Hepatocyte (in vitro differentiated cells): ENCODE measurements at places on chromosomes 11 and 22.

GRCh38 chr11:33923626-33924025 lies 31.8 kb upstream of the LMO2 start:
- no peak for DNase-seq

DNA sequence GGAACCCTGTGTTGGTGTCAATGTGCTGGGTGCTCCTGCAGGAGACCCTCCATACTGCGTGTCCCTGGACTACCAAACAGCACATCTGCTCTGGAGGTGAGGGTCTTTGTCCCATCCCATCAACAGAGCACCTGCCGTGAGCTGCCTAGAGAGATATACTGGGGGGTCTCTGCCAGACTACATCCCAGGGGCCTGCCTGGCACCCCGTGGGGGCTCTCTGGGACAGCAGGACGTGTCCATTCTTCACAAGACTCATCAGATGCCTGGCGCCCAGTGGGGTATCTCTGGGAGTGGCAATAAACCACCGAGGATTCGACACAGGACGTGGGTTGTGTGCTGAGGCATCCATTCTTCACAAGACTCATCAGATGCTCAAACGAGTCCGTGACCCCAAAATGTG lies 42.7 kb downstream of the SHANK2 start:
- DNase-seq = no peak

GRCh38 chr11:66882561-66883015 lies 25.7 kb downstream of the LRFN4 start:
- no peak for DNase-seq

DNA sequence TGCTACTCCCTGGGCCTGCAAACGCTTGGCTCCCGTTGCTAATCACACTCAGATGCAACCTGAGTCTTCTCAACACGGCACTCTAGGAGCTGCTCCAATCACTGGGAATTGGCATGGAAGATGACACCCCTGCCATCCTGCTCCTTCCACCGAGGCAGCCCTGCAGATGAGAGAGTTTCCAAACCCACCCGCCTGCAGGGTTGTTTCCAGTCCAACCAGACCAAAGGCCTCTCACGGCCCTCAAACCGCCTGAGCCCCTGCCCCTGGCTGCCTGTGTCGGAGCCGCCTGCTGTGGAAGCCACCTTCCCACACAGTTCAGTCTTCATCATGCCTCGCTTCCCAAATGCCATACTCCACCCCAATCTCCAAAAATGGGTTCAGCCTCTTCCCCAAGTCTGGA lies 36.8 kb upstream of the TP53I11 start:
- DNase-seq = no peak

- peak; percentile 10 for DNase-seq
Measured at GRCh38 chr22:30078320-30079311, 1.6 kb upstream of the HORMAD2 start.

- no peak for DNase-seq
Measured at GRCh38 chr11:17401316-17401715, 12.9 kb upstream of the KCNJ11 start.

DNA sequence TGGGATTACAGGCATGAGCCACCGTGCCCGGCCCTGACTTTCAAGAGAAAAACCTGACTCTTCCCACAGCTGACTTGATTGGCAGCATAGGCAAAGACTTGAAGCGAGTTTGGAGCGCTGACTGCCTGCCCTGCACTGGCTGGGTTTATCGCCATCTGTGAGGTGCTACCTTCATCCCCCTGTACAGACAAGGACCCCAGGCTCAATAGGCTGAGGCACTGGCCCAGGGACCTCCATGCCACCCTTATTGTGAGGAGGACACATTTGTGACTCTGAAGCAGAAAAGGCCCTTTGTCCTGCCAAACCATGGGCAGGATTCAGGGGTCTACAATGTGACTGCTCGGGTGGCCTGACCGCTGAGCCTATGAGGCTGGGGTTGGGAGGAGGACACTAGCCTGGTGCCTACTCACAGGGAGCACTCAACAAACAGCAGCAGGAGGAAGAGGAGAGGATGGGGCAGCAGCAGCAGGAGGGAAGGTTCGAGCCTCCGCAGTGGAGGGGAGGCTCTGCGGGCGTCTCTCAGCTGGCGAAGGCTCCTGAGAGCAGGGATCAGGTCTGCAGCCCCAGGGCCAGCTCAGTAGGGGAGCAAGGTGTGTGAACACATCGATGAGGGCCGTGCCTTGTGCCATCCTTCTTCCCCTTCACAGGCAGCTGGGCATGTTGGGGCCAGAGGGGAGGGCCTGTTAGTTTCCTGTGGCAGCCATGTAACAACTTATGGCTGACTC lies 72.9 kb upstream of the WNT7B start:
- DNase-seq = no peak

DNA sequence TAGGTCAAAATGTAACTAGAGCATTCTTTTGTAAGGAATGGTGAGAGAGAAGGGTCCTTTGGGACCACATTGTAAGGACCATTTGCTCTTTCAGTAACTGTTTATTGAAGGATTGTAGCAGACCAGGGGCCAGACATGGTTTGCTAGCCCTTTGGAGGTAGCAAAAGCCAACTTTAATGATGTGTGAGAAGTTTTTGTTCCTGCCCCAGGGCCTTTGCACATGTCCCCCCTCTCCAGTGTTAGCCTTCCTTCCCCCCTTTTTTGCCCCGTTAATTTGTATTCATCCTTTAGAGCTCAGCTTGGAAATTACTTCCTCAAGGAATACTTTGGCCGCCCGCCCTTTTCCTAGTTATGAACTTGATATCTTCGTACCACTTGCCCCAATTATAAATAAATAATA lies 9.0 kb downstream of the LIMK2 start:
- DNase-seq = no peak

DNA sequence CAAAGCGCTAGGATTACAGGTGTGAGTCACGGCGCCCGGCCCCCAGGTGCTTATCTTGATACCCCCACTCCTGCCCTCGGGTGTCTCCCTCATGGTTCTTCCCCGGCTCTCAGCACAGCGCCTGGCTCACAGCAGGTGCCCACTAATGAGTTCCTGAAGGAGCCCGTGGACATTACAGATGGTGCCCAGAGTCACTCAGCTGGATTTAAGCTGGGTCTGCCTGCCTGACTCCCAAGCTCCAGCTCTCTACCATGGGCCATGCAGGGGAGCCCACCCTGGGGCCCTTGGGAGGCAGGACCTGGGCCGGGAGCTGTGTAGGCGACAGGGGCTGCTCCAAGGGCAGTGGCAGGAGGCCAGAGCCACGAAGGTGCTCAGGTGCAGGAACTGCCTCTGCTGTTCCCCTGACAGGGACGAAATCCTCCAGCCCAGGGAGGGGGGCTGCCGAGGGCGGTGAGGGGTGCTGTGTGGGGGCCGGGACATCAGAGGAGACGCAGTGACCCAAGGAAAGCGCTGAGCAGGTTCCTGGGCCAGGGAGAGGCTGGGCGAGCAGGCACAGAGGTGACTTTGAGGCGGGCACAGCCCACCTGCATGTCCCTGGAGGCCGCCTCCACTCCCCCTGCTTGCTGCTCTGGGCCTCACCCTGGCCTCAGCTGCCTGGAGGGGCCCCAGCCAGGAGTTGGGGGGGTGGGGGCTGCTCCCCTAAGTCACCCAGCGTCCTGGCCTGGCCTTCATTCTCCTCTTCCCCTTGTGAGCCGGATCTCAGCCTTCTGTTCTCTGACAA lies 14.6 kb upstream of the FLRT1 start:
- DNase-seq = no peak

GRCh38 chr11:96267496-96268032 lies 75.4 kb downstream of the MAML2 start:
- DNase-seq = no peak

DNA sequence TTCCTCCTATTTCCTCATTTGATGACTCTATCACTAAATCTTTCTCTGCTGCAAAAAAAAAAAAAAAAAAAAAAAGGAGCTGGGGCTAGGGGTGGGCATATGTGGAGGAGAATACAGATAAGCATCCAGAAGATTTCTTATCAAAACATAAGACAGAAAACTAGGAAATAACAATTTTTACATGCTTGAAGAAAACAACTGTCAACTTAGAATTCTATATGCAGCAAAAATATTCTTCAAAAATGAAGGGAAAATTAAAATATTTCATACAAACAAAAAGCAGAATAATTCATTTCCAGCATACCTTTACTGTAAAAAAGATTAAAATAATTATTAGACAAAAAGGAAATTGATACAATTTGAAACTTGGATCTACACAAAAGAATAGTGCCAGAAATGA lies 38.7 kb downstream of the GDPD4 start:
- no peak for DNase-seq

DNA sequence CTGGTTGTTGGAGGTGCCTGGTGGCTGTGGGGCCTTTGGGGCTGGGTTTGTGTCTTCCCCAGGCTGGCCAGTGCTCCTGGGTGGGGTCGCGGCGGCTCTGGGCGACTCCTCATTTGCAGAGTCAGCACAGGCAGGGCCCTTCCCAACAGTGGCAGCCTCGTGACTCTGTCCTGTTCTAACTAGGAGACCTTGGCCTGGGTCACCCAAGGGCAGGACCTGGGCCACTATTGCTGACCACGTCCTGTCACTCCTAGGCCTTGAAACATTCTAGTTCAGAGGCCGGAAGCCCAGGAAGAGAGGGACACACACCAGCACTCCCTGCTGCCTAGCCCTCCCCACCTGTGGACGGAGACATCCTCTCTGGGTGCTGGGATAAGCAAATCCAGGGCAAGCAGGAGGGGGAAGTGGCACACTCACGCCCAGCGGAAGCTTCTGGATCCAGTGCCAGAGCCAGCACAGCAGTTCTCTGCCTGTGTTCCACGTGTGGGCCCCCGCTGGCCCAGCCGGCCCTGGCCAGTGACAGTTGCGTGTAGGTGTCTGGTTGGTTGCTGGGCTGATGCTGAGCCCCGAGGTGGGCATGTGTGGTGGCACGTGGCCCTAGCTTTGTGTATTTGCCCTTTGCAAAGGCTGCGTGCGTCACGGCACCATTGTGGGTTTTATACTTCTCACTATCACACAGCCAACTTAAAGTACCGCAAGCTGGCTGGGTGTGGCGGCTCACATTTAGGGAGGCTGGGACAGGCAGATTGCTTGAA lies 4.3 kb upstream of the CHID1 start:
- DNase-seq = no peak

- no peak for DNase-seq
Measured at GRCh38 chr11:111189466-111189865, 56.1 kb upstream of the POU2AF2 start.

DNA sequence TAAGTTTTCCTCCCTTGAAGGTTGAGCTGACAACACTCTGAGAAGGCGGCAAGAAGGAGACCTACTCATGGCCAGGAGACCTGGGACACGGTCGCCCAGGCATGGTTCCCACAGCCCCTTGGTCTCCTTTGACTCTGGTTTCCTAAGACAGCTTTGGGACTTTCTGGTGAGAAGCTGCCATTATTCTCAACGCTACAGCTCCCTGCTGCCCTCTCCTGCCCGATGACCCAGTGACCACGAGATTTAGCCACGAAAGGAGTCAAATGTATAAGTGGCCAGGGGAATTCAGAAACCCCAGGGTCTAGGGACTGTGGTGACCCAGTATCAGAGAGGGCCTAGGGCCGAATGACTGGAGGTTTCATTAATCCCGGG lies 699 bp upstream of the SDF2L1 start:
- DNase-seq = peak; percentile 72

- DNase-seq = no peak
Measured at GRCh38 chr11:101474666-101475065, 109.1 kb downstream of the TRPC6 start.

DNA sequence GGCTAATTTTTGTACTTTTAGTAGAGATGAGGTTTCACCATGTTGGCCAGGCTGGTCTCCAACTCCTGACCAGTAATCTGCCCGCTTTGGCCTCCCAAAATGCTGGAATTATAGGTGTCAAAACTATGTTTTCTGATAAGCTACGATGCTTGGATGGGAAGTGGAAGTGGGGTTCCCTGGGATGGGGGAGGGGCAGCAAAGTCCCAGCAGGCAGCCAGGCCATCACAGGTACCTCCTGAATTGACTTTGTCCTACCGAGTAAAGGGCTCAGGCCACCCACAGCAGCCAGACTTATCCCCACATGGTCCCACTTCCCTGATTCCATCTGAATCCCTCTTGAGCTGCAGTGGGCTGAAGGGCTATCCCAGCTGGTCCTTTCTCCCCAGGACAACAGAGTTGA lies 6.9 kb downstream of the FTH1 start:
- DNase-seq = no peak

DNA sequence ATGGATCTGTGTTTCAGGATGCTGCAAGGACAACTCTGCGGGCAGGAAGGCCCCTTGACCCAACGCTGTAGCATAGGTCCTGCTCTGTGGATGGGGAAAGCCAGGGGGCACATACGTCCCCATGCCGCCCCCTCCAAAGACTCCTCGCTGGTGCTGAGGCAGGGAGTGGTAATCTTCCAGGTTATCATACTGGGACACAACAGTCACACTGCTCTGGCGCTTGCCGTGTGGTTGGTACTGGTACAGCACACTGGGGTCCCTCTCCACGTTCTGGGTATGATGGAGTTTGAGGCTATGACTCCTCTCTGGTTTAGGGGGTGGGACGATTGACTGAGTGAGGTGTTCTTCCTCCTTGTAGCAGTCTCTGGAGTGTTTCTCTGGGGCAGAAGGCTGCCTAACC lies 26.2 kb upstream of the TP53AIP1 start:
- DNase-seq = no peak

DNA sequence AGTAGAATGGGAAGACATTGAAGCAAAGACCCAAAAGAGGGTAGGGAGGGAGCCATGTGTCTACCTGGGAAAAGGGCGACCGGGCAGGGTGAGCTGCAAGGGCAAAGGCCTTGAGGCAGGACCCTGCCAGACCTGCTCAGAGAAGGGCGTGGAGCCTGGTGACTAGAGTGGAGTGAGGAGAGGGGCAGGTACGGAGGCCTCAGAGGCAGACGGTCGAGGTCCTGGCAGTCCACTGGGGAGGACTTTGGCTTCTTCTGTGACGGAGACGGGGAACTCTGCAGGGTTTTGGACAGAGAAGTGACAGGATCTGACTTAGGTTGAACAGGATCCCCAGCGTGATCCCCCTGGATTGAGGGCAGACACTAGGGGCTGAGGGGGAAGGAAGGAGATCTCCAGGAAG lies 12.9 kb downstream of the RIBC2 start:
- DNase-seq = no peak

- no peak for DNase-seq
Measured at GRCh38 chr11:58945663-58946062, 6.4 kb downstream of the GLYATL1 start.

GRCh38 chr11:30109774-30110173 lies 92.9 kb upstream of the KCNA4 start:
- no peak for DNase-seq

DNA sequence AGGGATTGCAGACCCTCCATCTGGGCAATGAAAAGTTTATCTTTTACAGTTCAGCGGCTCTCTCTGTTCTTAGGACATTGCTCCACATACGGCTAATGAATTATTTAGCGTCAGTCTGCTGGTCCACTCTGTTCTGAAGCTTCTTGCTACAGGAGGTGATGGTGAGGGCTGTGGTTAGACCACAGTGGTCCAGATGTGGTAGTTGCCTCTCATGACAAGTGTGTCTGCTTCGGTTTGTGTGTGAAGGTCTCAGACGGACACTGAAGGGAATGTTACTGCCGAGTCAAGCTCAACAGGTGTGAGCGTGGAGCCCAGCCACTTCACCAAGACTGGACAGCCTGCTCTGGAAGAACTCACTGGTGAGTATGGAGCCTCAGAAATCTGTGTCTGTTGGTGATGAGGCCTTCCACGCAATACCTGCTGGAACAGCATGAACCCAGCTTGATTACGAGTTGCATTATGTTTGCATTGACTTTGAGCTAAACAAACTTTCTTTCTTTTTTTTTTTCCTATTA lies 220.8 kb downstream of the DBX1 start:
- no peak for DNase-seq
